Natural killer cell treated with Interleukin-12 subunit alpha and Interleukin-12 subunit beta and Interleukin-15 and Interleukin-18, amount 100 ng/mL, for 72 hours (primary cell): ENCODE measurements at places on chromosomes 6 and 20. TPM values are rescaled to one million over a fixed set of nuclear protein-coding genes. Genes with fewer than 3 reads are reported as not detected.

Gene TMEM244
- not detected for total RNA-seq

Gene ENPP3
- 11.5 TPM for total RNA-seq

Gene SPTLC3
- not detected for total RNA-seq

DNA sequence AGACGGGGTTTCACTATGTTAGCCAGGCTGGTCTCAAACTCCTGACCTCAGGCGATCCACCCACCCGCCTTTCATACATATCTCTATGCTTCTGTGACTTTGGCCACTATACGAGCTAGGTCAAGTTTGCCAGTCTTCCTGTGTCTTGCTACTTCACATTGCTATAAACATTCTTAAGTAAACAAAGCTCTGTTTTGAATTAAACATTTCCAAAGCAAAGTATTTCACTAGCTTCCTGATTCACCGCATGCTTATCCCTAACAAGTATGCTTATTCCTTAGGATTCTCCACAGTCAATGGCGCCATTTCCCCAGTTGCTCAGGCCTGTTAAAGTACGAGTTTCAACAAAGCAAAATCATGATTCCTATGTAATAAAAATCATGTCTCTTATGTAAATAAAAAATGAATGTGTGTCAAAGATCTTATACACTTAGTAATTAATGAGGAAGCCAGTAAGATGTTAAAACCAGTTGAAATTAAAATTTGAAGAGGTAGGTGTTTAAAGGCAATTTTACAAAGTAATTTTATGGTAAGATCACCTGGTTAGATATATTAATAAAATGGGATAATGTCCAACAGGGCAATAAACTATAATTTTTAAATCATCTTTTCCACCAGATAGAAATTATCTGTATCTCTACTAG, 88.5 kb downstream of the PRKN start:
- no peak for DNase-seq

DNA sequence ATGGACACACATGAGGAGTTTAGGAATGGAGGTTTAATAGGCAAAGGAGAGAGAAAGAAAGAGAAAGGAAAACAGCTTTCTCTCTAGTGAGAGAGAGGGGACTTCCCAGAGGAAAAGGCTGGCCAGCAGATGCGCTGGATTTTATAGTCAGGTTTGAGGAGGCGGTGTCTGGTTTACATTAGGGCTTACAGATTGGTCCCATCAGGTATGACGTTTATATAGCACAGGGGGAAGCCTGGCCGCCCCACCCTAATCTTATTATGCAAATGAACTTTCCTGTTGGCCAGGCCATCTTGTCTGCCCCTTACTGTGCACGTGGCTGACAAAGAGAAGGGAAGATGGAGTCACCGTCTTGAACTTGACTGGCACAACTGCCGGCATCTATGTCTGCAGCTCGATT, 86.6 kb upstream of the QKI start:
- no peak for DNase-seq

GRCh38 chr6:105994591-105995390, 91.3 kb upstream of the PRDM1 start:
- no peak for DNase-seq
